NCI-H187 treated with DMSO at 0.1 percent for 48 hours (cell line): ENCODE measurements at places on chromosomes 6 and 20.
A peak's percentile ranks its signal among the peaks of the same experiment; 100 is the strongest.

GRCh38 chr20:4898282-4899244 lies 102.7 kb downstream of the SLC23A2 start:
- no peak for DNase-seq

DNA sequence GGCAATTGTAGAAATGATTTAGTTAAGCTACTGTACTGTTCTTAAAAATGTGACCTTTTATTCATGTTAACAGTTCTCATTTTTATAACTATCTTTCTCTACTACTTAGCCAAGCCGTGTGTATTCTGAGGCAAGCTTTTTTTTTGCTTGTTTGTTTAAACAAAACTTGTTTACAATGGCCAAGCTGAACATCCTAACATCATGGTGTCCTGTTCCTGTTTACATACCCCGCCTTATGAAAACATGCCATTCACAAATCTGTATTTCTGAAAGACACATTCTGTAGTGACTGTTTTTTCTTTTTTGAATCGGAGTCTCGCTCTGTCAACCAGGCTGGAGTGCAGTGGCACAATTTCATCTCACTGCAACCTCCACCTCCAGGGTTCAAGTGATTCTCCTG lies 140.9 kb downstream of the NCOA3 start:
- DNase-seq, result no peak

- DNase-seq, result no peak
These were observed 40.4 kb upstream of the NAA20 start for GRCh38 chr20:19976595-19977372.

- no peak for DNase-seq
These were observed 1.2 kb upstream of the ZSCAN31 start for GRCh38 chr6:28337121-28337520.

DNA sequence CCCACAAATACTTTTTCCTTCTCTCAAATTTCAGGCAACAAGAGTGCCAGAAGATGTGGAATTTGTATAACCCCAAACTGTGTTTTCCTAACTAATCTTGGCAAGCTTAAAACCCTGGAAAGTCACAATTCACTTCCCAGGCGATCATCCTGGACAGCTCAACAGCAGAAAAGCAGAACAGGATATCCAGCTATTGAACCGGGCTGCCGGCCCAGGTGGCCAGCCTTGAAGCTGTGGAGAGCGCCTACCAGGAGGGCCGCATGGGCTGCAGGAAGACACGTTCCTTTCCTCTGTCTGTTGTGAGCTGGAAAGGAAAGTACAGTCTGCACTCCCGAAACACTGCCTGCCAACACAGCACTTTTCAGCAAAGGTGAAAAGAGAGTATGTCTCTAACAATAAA lies 719.7 kb upstream of the MARCKS start:
- no peak for DNase-seq

- no peak for DNase-seq
These were observed 491.7 kb downstream of the DHX35 start for GRCh38 chr20:39453890-39454289.

- DNase-seq, result no peak
These were observed 133.8 kb upstream of the PHACTR3 start for GRCh38 chr20:59470521-59470920.

DNA sequence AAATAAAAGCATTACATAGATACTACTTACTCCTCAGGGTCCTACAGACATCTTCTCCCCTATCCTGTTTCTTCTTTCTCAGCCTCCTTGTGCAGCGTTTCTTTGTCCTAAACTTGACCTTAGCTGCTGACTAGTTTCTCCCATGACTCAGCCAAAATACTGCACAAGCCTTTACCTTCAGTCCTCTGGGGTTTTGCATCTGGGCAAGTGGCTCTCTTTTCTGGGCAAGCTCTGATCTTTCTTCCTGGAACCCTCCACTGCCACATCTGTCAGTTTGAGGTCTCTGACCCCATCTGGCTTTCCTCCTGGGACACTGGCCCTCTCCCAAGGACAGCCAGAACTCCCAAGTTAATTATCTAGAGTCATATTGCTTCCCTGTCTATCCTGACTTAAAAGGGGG lies 838.4 kb downstream of the DHX35 start:
- DNase-seq, result no peak

DNA sequence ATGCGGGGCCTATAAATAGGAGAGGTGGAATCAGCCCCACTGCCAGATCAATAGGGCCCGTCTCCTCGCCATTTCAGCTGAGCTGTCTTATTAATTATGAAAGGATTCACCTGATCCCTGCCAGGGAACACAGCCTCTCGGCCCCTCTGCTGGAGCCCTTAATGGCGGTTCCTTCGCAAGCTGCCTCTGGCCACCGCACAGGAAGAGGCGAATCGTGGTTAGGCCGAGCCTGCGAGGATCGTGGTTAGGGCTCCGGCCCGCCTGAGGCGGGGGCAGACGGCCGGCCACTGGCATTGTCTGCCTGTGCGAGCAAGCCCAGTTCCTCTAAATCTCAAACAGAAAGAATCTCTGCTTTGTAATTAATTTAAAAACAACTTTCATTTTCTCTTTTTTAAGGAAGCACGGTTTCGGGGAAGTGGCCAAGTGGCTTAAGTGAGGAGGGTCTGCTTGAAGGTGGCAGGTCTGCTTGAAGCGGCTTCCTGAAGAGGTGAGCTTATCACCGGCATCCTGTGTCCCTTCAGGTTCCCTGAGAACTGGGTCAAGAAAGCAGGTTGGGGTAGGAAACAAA lies 9.2 kb downstream of the NRN1 start:
- DNase-seq, result no peak

GRCh38 chr6:113622254-113622653 lies 234.9 kb upstream of the MARCKS start:
- DNase-seq, result no peak

DNA sequence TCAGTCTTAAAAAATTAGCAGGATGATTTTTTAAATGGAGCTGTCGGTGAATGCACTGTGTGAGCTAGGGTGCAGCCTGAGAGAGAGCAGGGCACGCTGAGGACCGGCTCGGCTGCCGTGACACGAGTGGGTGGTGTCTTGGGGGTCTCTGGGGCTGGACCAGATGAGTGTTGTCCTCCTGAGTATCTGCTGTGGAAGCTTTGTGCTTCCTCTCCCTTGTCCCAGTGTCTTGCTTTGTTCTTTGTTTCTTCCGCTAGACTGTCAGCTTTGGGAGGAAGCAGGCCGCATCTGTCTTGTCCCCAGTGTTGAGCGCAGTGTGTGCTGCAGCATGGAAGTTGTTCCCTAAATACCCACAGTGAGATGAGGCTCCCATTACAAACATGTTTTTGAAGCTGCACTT lies 89.4 kb downstream of the RTN4IP1 start:
- DNase-seq, result no peak

GRCh38 chr6:20028562-20028961 lies 183.7 kb downstream of the MBOAT1 start:
- no peak for DNase-seq

- DNase-seq, result no peak
These were observed 414.3 kb downstream of the SAMD5 start for GRCh38 chr6:147922799-147923198.

DNA sequence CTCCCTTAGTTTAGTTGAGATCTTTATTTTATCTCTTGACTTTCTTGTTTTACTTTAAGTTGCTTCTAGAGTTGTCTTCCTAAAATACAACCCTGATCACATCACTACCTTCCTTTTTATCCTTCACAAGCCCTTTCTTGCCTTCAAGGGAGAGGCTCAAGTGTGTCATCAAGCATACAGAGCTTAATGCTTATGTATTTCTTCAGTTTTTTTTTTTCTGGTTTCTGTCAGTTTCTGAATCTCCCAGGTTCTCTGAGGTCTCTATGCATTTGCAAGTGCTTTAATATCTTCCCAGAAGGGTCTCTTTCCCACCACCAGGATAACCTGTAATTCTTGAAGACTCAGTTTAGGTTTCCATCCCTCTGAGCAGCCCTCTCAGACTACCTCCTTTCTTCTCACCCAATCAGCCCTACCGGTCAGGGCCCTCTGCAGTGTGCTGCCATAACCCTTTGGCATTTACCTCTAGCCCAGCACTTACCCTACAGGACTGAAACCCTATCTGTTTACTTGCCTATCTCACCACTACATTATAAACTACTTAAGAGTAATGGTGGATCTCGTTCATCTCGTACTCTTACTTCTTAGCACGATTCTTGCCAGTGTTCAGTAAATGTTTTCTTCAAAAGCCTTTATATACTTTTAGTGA lies 36.9 kb downstream of the EYA4 start:
- DNase-seq, result peak; percentile 1

DNA sequence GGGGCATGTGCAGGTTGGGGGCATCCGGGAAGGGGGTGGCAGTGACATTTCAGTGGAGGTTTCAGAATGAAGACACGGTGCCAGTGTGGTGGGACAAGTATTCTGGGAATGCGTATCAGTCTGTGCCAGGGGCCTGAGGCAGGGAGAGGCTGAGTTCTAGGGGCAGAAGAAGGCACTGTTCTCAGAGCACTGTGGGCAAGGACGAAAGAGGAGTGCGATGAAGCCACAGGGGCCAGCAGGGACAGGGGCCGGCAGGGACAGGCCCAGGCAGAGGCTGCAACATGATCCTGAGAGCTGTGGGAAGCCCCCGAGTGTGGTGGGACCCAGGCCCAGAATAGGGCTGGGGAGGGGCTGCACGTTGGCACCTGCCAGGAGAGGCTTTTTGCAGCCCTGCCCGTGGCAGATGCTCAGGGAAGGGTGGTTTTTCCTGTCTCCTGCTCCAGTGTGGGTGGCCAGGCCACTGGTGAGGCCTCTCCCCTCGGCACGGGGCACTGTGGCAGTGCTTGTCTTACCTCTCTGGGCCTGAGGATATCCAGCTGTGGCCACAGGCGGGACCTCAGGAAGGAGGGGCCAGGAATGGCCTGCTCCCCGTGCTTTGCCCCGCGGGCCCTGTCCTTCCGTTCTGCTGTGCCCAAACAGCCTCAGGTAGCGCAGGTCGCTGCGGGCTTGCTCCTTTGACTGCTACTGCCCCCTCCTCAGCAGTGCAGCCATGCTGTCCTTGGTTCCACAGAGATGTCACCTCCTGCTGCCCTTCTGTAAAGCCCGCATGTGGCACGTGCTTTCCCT lies 10.0 kb downstream of the ENTPD6 start:
- no peak for DNase-seq

DNA sequence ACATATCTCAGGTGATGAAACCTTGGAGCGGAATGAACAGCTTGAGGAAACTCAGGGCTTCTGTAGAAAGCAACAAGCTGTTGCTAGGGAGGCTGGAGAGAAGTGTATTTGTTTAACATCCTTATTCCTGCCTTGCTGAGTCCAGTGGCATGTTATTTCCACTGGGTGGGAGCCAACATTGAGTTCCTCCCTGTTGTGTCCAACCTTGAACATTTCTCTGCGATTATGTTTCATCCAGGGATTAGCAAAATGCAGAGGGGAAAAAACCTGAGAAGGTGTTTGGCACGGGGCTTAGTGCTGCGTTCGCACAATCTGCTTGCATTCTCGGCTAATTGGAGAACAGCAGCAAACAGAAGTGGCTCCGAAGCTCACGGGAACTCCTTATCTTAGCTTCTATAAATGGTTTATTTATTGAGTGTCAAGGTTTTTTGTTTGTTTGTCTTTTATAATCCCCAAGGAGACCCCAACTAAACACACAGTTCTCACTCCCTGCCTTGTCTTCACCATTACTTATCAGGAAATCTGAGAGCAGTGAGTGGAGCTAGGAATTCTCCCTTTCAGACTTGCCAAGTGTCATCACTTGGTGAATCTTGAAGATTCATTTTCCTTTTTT lies 412.8 kb downstream of the CDC5L start:
- DNase-seq, result no peak

DNA sequence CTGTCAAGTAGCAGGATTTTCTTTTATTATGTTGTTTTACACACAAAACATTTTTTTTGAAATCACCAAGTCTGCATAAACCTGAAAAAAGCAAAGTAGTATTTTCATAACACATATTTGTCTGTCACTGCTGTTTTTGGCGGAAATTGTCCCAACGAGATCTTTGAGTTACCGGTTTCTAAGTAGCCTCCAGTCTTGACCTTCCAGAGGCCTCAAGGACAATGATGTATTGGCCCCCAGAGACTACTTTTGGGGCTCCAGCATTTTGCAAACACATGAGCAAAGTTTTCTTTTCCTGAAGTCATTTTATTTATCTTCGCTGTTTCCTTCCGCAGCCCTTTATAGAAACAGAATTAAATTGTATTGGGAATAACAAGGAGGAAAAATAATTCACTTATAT lies 862.6 kb downstream of the KIF16B start:
- no peak for DNase-seq

DNA sequence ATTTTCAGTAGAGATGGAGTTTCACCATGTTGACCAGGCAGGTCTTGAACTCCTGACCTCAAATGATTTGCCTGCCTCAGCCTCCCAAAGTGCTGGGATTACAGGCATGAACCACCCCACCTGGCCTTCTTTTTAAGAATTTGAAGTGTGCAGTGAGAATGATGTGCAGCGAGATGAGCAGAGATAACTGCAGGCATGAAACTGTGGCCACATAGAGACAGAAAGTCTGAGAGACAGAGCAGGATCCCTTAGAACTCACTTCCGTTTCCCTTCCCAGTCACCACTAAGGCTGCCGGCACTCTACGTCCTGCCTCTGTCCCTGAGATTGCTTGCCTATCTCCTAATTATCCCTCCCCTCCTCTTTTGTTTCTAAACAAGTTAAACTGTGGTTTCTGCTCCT lies 27.2 kb downstream of the IL22RA2 start:
- no peak for DNase-seq

- DNase-seq, result no peak
These were observed 26.5 kb upstream of the LGSN start for GRCh38 chr6:63346217-63346835.

DNA sequence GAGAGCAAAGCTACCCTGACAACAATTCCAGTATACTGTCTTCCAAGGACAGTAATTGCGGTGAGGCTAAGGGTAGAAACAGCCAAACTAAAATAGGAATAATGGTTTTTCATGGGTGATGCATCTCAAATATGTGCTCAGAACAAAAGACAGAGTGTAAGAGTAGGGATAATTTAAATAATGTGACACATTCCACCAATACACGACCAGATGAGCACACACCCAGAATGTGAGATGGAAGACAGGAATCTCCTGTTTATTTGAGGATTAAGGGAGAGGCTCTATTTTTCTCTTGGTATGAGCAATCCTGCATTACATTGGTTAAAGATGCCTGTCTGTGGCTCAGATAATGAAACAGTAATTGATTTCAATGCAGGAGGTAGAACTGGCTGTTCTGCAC lies 292.9 kb upstream of the ZFP64 start:
- no peak for DNase-seq

GRCh38 chr6:132749111-132749510 lies 8.6 kb downstream of the VNN2 start:
- no peak for DNase-seq
